ENCODE measurements at places on chromosomes 3 and 15.

DNA sequence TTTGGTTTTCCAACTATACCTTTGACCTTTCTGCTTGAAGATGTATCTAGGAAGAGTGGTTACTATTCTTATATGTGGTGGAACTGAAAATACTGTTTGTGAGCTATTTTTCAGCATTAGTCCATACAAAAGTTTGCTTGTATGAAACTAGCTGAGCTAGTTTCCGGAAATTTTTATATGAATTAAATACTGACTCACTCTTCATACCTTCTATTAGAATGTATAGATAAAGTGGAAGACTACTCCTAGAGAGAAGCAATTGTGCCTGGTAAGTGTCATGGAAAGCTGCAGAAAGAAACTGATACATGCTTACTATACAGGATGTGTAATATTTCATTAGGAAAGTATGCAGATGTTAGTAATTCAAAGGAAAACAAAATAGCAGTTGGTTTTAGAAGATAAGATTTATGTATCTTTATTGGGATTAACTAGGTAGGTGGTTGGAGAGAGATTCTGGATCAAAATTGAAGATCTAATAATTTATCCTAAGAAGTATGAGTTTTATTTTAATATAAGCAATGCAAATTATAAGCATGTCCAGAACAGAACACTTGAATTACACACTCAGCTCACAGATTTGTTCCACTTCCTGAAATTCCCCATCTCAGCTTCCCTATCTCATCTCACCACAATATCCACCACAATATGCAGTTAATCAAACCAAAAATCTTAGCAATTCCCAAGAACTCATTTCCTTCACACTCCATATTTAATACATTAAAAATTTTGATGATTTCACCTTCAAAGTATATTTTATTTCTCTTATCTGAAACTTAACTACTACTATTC, 82.8 kb downstream of the BCHE start:
- no peak for DNase-seq

- no peak for DNase-seq
Measured at GRCh38 chr3:113140876-113141275, 70.5 kb upstream of the BOC start.

DNA sequence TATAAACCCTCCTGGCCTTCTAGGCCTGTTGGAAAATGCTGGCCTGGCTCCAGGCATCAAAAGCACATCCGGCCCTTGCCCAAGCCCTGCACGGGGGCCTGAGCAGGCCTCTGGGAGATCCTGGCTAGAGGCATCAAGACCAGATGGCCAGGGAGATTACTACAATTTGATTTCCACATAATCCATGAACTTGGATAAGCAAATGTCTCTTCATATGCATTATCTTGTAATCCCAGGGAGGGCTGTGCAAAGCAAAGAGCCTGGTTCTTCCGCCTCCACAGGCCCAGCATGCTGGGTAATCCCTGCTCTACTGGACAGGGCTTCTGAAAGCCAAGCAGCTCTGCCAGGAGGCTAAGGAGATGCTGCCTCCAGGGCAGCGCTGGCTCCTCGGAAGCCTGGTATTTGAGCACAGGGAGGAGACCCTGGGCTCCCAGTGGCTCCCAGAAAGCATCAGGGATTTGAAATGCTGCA, 18.2 kb downstream of the MRPL46 start:
- DNase-seq, result no peak

GRCh38 chr3:175851541-175851940, 992.4 kb downstream of the NAALADL2 start:
- peak; percentile 42 for DNase-seq

GRCh38 chr3:80391573-80391972, 623.8 kb upstream of the ROBO1 start:
- DNase-seq, result no peak

- DNase-seq, result no peak
Measured at GRCh38 chr15:75693501-75694240, 19.0 kb downstream of the CSPG4 start.

- DNase-seq, result peak; percentile 96
Measured at GRCh38 chr15:70097321-70098152, at the start of gene TLE3. Gene TLE3, minus strand, starts transcription at chr15:70097917. Its CDS starts 1,119 bp downstream, at chr15:70096798.

GRCh38 chr15:96330450-96331143, at the start of gene NR2F2:
Gene NR2F2, plus strand, starts transcription at chr15:96330700. Its CDS starts 1,406 bp downstream, at chr15:96332106.
- peak; percentile 96 for DNase-seq

DNA sequence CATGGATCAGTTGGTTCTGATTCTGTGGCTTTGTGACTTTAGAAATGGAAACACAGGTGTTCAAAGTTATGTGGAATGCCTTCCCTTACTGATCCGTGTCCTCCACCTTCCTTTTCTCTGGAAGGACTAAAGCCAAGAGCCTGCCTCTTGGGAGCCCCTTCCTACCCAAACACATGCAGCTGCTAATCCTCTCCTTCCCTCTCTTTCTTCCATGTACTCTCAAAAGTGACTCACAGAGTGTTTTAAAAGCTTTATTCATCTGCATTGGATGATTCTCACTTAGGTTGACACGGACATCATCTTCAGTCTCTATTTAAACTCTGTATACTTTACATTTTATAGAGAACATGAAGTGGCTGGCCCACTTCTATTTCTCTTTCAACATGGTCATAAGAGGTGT, 856.5 kb upstream of the ARPP21 start:
- no peak for DNase-seq

DNA sequence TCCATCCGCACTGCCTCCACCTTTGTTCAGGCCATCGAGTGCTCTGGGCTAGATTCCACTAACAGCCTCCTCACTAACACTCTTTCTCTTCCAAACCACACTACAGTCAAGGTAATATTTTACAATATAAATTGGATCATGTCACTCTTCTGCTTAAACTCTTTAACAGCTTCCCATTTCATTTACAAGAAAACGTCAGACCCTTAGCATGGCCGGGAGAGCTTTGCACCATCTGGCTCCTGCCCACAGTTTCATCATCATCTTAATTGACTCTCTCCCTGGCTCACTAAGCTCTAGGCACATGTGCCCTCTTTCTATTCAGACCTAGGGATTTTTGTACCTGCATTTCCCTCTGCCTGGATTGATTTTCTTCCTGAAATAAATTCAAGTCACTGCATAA, 354.7 kb downstream of the FGF12 start:
- no peak for DNase-seq

DNA sequence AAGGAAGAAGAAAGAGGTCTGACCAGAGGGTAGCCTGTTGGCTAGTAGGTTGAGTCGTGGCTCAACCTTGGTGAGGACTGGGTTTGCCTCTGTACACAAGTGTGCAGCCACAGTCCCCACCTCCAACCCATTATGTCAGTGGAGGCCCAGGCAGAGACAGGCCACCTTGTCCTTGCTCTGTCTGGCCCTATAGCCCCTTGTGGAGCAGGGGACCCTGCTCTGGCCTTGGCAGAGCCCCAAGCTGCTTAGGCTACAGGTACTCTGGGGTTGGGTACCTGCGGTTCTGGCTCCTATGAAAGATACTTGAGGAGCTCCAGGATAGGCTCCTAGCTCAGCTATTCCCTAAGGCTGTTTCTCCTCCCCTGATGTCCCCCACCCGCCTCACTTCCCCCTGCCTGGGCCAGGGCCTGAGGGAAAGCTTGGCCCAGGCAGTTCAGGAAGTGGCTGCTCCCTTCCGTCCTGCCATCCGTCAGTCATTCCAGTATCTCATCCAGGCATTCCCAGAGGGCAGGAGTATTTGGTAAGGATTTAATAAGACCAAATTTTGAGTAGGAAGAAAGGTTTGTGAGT, 44.0 kb downstream of the FGD5 start:
- DNase-seq, result no peak

Measured in retinal pigment epithelial cell (primary cell).